RPMI8226 (cell line): ENCODE measurements at places on chromosomes 11 and 22.

- DNase-seq, result peak; percentile 18
Measured at GRCh38 chr22:20741634-20742581, 32.0 kb upstream of the SERPIND1 start.

- no peak for DNase-seq
Measured at GRCh38 chr11:2346586-2347307, 30.4 kb upstream of the CD81 start.

DNA sequence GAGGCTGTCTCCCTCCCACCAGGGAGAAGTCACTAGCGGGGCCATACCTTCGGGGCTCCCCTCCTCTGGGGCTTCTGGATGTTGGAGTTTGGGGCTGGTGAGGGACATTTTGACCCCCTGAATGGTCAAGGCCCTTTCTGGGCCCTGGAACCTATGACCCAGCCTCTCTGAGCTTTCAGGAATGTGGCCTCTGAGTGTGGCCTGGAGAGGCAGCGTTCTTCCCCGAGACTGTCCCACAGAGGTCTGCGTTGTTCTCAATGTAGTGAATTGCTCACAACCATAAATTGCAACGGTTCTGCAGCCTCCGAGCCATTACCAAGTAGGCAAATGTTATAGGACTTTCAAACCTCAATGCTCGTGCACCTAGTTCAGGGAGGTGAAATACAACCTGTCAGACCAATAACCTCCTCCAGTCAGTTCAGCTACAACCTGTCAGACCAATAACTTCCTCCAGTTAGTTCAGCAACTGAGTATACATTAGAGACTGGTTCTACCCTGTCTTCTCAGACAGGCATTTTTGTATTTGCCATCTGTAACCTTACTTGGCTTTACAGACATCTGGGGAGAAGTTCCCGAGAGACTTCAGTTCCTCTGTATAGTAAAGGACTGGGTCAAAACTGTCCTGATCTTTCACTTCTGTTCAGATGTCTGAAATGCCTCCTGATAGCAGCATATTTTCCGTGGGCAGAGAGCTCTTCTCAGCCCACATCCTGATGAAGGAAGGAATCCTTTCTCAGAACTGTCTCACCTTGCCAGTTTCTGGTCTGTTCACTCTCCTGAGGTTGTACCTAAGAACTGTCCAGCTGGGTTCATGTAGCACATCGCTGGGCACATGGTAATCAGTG, 34.2 kb downstream of the MICAL2 start:
- no peak for DNase-seq

GRCh38 chr11:66999555-66999954, 23.4 kb upstream of the SYT12 start:
- DNase-seq, result no peak

- DNase-seq, result no peak
Measured at GRCh38 chr22:21026783-21027692, 5.3 kb downstream of the SLC7A4 start.

GRCh38 chr11:130671801-130672700, 223.6 kb downstream of the ADAMTS15 start:
- DNase-seq, result no peak

- peak; percentile 76 for DNase-seq
Measured at GRCh38 chr11:46302866-46303265, 25.4 kb downstream of the CREB3L1 start.

GRCh38 chr22:29625090-29625825, 21.8 kb downstream of the NF2 start:
- peak; percentile 64 for DNase-seq

DNA sequence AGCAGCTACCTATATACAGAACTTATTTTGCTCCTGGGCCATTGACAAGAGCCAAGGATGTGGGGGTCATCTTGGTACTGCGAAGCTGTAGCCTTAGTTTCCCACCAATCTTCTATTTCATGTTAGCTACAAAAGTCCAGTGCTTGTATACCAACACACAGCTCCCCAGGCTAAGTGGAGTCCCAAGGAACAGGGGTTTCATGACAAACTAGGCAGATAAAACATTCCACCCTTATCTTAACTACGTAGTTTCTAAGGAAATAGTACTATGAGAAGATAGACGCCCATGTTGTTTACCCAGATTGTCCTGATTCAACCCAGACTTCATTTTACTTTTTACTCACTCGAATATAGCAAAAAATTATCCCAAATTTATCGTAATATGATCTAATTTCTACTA, 218.5 kb downstream of the DYNC2H1 start:
- DNase-seq, result no peak

- DNase-seq, result no peak
Measured at GRCh38 chr22:46961591-46962295, 199.3 kb downstream of the TBC1D22A start.

DNA sequence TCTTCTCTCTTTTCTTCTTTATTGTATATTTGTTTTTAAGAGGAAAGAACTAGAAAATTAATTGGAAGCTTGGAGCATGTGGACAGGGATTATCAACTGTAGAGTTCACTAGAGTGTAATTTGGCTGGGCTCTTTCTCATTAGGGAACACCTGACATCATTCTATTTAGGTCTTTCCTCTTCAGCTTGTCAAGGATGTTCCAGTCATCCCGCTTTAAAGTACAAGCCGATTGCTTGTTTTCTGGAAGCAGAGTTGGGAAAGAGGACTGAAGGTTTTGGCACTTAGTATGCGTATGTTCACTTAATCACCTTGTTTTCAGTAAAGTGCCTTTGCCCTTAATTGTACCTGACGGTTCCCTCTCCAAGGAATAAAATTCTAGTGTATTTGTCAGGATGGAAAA, 111.6 kb downstream of the WNT11 start:
- no peak for DNase-seq

GRCh38 chr11:119832202-119832935, 103.4 kb upstream of the NECTIN1 start:
- no peak for DNase-seq

- DNase-seq, result no peak
Measured at GRCh38 chr11:28323621-28324020, 215.4 kb downstream of the METTL15 start.

DNA sequence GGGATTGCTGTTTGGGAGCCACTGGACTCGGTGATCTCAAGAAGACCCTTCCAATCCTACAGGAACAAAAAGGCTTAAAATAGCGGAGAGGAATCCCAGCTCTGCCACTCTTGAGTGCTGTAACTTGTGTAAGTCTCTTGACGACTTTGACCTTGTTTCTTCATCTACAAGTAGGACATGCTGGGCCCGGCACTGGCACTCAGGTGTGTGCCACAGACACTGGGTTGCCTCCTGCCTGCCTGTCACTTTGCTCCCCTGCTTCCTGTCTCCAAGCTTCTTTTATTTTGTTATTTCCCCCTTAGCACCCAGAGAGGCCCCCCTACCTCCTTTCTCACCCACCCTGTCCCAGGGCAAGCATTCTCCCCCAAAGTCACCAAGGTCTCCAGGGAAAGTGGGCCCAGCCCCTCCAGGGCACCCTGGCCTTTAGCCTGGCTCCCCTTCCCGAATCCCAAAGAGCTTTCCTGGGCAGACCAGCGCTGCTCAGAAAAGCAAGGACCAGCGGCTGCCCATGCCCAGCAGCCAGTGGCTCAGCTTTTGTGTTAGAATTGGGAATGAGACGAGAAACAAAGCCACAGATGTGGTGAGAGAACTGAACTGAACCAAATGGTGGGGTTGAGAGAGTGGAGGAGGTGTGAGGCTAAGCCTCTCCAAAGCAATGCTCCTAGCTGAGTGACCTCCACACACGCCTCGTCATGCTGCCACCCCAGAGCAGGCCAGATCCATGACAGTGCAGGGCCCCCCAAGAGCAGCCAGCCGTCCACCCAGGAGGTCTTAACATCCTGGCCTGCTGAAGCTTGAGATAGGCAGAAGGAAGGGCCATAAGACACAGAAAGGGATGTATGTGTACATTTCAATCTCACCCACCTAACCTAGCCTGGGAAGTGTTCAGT, 4.5 kb downstream of the TRIM29 start:
- no peak for DNase-seq

DNA sequence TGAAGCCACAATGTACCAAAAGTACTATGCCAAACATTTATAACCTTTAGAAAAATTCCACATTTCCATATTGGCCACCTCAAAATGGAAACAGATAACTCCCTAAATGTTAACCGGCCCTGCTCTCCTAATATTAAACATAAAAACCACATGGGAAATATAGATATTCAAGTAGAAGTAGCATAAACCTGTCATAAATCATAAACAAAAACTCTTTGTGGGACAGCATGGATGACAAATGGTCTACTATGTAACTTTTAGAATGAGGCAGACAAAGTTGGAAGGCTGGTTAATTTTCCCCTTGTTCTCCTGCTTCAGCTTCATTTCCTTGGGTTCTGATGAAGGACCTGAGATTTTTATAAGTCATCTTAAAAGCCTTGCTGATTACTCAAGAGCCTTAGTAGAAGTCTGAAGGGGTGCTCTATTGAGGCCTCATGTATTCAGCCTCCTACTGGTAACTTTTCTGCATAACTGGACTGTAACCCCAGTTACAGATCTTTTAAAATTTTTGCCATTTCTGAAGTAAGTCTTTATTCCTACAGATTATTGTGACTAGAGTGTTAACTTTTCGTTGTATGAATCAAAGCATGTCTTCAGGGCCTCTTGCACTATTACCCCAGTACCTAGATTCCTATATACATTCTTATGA, 116.4 kb downstream of the STIM1 start:
- DNase-seq, result no peak

- DNase-seq, result no peak
Measured at GRCh38 chr11:65340226-65340625, 6.6 kb downstream of the DPF2 start.

- DNase-seq, result no peak
Measured at GRCh38 chr11:95070471-95070870, 3.8 kb downstream of the SRSF8 start.

- no peak for DNase-seq
Measured at GRCh38 chr11:127376301-127376700, 375.7 kb upstream of the KIRREL3 start.

DNA sequence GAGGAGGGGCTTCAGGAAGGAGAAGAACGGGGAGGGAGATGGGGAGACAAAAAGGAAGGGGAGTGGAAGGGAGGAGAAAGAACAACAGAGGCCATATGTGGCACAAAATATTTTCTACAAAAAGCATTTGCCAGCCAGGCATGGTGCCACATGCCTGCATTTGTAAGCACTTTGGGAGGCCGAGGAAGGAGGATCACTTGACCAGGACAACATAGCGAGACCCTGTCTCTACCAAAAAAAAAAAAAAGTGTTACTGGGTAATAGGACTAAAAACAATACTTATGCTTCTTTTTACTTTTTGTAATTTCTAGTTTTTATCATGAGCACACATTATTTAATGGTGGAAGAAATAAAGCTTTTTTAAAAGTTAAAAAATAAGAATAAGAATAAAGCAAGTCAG, 5.3 kb downstream of the FAM168A start:
- DNase-seq, result no peak

DNA sequence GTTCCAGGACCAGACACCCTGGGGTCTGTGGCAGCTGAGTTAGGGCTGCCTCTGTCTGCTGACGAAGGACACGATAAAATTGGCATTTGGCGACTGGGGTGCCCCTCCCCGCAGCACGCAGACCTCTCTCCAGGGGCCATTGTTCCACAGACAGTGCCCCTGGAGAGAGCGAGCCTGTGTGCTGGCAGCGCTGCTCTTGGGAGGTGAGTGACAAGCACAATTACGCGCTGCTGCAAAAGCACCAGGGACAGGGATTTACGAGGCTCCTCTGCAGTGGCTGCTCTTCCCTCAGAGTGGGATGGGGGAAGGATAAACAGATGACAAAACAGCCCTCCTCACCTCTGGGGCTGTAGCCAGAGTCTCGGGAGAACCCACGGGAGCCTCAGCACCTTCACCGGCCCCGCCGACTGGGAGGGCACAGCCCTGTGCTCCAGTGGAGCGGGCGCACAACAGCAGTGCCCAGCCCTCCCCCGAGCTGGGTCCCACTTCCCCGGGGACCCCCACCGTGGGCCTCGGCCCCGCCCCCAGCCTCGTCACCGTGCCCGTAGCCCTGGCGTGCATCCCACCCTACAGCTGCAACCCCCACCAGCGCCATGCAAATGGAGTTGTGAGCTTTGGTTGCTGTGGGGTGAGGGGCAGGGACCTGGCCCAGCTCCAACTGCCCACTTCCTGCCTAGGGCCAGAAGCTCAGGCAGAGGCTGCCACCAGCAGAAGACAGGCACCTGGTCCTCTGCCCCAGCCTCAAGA, 19.6 kb downstream of the CHID1 start:
- no peak for DNase-seq

DNA sequence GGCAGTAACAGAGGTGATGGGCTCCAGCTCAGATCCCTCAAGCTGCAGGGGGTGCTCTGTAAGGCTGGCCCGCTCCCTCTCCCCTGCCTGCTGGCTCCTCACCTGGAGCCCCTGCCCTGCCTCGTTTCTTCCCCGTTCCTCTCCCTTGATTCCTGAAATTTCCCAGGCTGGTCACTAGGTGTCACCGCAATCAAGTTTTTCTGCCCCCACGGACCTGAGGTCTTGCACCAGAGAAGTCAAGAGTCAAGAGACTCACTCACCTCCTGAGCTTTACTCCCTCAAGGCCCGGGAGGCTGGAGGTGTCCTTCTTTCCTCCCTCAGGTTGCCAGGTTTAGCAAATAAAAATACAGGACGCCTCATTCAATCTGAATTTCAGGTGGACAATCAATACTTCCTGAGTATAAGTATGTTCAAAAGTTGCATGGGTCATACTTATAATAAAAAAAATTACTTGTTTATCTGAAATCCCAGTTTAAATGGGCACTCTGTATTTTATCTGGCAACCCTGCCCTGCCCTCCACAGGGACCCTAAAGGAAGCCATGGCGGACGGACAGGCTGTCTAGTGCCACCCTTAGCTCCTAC, 69.2 kb downstream of the SCUBE1 start:
- peak; percentile 68 for DNase-seq

- DNase-seq, result no peak
Measured at GRCh38 chr11:76724171-76724768, 53.7 kb upstream of the LRRC32 start.
